C1 segment of cervical spinal cord (tissue), 14 donors: ENCODE measurements at places on chromosomes 6 and 20.

- DNase-seq, result no peak
Measured at GRCh38 chr6:155709262-155709661, 253.6 kb upstream of the NOX3 start.

DNA sequence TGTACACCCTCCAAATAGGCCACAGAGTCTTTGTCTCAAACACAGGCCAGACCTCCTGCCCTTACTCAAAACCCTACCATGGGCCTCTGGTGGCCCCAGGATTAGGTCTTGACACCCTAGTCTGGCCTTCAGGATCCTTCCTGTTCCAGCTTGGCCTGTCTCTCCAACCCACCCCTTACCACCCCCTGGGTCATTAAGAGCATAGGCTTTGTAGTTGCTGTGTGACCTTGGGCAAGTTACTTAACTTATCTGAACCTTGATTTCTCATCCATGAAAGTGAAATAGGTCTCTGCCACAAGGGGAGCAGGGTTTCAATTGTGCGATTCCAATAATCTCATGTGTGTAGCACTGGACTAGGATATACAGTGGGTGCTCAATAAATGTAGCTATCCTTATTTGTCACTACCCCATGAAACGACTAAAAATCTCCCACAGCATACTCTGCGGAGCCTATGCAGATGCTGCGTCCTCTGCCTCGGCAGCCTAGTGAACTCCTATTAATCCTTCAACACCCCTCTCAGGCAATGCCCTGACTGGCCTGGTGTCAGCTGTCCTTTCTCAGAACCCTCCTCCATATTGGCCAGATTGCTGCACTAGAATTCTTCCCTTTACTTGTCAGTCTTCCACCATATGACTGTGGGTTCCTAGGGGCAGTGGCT lies 39.7 kb upstream of the NOL4L start:
- no peak for DNase-seq

DNA sequence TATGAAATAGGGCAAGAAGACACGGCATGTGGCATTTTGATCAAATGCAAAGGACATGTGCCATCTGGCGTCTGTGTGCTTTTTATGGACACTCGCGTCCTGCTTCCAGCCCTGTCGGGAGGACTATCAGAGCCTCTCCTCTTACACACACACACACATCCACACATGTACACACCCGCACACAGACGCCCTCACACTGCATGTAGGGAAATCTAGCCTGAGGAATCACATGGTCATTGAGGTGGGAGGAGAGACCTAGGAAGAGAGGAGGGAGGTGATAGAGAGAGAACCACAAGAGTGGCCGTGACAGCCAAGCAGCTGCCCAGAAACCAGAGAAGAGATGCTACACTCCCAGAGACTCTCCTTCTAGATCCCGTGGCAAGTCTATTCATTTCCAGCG lies 105.9 kb upstream of the CDYL start:
- no peak for DNase-seq

GRCh38 chr6:25504661-25505060 lies 147.4 kb upstream of the SCGN start:
- peak; percentile 19 for DNase-seq

DNA sequence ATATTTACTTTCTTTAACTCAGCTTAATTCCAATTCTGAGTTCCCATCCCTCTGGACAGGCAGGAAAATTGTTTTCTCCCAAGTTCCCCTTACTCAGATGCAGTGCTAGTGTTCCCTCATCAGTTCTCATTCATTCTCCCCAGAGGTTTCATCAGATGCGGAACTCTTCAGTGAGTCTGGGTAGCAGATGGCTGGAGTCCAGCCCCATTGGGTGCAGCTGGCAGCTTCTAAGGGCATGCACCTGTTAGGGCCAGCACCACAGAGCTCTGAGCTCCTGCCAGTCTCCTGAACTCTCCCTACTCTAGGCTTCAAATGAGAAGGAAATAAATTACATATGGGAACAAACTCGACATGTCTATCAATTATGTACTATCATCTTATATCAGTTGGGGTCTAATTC lies 76.6 kb downstream of the SOD2 start:
- DNase-seq, result no peak

- DNase-seq, result no peak
Measured at GRCh38 chr6:149859938-149860337, 4.2 kb downstream of the LRP11 start.

DNA sequence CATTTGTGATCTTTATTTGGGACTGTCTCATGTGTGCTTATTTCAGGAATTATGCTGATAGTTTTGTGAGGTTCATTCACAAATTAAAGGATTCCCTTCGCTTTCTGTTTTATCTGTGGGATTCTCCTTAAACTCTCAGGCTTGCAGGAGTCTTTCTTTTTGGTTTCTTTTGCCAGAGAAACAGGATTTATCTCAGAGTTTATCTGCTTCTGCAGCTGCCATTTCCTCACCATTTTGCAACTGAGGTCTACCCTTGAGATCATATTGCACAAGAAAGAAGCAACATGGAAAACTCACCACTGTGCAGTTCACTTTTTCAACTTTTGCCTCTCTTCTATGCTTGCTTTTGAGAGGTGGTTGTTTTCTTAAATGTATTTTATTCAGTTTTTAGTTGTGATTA lies 201.0 kb downstream of the PRL start:
- no peak for DNase-seq

DNA sequence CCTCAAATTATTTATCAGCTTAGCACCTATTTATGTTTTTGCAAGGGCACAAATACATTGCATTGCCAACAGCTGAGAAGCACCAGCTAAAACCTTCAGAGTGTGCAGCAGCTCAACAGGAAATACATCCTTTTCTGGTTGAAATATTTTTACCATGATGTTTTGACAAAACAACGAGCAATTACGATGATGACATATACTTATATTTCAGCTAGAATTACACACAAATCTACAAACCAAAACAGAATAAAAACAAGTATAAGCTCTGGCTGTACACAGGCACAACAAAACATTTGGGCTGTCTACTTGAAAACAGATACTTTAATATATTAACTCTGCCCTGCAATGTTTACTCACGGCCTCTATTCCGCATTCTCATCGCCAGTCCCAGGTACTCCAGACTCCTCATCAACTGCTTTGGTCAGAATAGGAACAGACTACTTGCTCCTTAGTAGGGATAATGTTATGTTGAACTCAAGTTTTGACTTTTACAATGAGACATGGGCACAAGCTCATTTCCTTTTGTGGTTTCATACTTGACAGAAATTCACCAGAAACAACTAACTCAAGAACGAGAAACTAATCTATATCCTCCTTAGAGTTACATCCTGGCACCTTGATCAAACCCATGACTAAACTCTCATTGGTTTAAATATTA lies 377.6 kb downstream of the ESR1 start:
- DNase-seq, result no peak

DNA sequence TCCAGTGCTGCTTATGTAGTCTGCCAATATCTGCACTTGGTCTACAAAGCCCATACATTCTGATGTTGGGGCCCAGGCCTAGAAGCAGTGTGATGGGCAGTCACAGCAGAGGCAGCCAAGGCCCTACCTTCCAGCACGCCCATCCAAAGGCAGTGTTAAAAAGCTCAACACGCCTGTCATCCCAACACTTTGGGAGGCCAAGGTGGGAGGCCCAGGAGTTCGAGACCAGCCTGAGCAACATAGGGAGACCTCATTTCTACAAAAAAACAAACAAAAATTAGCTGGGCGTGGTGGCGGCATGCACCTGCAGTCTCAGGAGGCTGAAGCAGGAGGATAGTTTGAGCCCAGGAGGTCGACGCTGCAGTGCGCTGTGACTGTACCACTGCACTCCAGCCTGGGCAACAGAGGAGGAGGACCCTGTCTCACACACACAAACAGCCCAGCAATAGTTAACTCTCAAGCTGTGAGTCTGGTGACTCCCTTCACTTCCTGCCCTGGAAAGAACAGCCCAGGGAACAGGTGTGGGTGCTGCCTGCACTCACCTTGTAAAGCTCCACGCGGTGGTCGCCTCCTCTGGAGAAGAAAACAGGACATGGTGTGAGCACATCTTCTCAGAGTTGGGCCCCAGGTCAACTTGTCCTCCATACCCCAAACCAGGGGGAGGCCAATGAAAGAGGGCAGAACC lies 68.8 kb downstream of the PYGB start:
- DNase-seq, result no peak

GRCh38 chr6:166851911-166852310 lies 104.4 kb downstream of the RNASET2 start:
- no peak for DNase-seq

DNA sequence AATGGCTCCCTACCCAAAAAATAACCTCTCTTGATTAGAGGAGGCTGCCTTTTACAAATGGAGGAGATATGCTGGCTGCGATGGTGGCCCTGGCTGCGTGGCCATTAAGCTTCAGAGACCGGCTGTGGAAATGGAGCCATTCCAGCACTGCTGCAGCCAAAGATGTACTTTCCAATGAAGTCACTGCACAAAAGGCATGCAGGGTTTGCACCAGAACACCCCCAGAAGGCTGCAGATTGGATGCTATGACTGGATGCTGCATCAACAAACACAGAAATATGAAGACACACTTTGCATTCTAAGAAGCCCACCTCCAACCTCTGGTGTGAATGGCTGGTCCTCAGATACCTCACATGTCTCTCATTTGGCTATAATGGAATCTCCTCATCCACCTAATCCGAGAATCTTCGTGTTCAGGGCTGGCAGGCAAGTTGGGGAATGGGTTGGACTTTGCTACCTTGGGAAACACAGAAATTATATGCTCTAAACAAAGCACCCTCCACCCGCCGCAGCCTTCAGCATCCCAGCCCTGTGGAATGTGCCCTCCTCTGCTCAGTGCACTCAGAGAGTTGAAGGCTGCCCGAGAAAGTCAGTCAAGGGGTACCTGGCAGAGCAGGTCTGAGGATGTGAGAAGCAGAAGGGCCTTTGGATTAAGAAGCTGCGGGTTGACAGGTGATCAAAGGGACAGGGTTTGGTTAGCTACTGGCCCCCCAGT lies 35.3 kb downstream of the APCDD1L start:
- no peak for DNase-seq

- DNase-seq, result no peak
Measured at GRCh38 chr20:63011798-63012197, 5.0 kb upstream of the BHLHE23 start.

GRCh38 chr6:79072640-79073181 lies 5.3 kb downstream of the PHIP start:
- DNase-seq, result no peak

- DNase-seq, result no peak
Measured at GRCh38 chr6:140041571-140042332, 667.3 kb upstream of the CITED2 start.

GRCh38 chr20:5095931-5096330 lies 23.8 kb downstream of the PCNA start:
- no peak for DNase-seq

DNA sequence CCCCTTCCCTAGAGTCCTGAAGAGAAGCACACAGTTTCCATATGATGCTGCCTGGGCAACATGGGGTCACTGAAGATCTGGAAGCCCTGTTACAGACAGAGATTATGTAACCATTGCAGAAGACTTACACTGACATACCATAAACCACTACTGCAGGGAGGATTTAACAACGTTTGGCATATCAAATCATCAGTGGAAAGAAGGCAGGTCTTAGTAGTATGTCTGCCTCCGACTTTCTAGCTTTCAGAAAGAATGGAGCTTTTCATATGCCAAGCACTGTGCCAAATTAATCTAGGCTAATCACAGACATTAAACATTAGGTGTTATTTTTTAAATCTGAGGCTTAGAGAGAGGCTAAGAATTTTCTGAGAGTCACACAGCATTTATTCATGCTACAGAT lies 144.3 kb downstream of the ADGRB3 start:
- no peak for DNase-seq

- no peak for DNase-seq
Measured at GRCh38 chr6:112939563-112939962, 592.4 kb downstream of the RFPL4B start.

DNA sequence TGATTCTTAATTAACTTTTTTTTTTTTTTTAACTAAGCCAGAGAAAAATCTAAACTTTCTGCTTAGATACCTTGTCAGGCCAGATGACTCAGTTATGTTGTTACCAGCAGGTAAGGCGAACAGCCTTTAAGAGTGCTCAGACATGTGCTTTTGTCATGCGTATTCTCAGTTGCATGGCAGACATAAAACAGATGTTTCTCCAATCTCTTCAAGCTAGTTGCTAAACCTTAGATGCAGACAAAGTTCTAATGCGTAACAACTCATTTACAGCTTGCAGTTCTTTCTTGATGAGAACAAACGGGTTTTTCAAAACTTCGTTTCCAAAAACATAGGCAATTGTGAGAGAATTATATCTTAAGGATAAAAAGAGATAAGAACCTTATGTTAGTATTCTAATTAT lies 49.6 kb upstream of the GFRAL start:
- no peak for DNase-seq

- DNase-seq, result no peak
Measured at GRCh38 chr6:43737272-43738081, 32.5 kb upstream of the VEGFA start.

DNA sequence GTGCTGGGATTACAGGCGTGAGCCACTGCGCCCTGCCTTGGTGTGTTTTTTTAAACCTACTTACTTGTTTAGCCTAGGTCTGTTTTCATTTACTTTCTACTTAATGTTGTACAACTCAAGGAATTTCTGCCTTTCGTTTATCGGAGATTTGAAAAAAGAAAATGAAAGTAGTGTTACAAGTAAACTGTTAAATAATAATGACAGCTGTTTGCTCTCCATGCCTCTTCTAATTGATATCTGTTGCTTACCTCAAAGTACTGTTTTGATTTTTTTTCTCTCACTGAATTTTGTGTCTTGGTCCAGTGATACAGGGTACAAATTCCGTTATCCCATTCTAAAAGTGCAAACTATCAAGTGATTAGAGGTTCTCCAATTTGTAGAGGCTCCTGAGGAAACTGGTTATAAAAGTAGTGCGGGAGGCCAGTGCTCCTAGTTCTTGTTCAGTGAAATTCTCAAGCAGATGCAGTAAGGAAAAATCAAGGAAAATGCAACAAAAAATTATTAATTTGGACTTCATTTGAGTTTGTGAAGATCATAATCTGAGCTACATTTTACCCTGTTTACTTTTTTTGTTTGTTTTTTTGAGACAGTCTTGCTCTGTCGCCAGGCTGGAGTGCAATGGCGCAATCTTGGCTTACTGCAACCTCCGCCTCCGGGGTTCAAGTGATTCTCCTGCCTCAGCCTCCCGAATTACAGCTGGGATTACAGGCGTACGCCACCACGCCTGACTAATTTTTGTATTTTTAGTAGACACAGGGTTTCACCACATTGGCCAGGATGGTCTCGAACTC lies 2.2 kb downstream of the UBR2 start:
- no peak for DNase-seq

- no peak for DNase-seq
Measured at GRCh38 chr20:21156266-21156665, 30.4 kb downstream of the KIZ start.

DNA sequence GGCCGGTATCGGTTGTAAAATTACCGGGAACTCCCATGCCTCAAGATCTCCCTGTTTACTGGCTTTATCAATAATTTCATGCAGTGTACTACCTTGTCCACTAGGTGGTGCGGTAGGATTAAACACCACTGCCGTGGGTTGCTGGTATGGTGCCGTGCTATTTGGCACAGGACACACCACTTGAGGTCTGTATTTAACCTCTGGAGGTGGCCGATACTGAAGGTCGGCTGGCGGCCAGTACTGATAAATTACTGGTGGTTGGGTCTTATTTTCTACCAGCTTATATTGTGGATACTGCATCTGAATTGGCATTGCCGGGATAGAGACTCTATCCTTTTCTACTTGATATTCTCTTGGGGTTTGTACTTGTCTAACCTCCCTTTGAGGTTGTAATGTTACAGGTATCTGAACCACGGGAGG lies 14.3 kb upstream of the PTCRA start:
- DNase-seq, result peak; percentile 57

- DNase-seq, result no peak
Measured at GRCh38 chr6:56579155-56579851, 63.4 kb downstream of the DST start.
